ENCODE measurements at places on chromosomes 11 and 22.

GRCh38 chr11:61917334-61918109 lies at the start of gene RAB3IL1:
Gene RAB3IL1, minus strand, starts transcription at chr11:61917566. Its CDS starts 199 bp downstream, at chr11:61917367.
- DNase-seq, result no peak

DNA sequence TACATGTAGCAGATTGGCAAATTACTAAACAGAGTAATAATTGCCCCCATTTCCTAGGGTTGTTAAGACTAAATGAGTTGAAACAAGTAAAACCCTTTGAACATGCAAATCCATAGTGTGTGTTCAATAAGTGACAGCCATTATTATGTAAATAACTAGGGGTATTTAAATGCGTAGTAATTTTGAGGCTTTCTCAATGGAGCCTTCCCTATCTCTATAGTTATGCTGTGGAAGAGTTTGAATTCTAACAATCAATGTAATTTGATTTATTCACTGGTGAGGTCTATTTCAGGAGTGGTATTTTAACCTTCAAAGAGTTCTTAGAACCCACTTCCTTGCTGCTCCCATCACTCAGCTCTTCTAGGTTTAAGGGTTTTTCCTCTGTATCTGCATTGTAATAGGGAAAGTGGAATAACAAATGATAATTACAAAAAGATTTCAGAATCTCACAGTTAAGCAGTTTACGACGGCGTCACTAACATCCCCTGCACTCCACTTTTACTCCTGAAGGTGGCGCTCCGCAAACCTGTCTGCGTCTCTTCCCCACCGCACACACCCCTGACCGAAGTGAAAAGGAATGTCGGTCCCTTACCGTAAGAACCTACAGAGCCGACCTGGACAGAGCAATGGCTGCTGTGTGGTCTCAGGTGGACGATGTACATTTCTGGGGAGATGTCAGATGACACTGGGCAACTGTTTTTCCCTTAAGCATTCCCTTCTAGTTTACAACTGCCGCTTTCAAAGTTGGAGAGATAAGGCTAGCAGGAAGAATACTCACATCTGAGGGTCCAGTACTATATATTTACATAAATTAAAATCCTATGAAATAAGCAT lies 80.8 kb downstream of the ZC3H12C start:
- peak; percentile 37 for DNase-seq

DNA sequence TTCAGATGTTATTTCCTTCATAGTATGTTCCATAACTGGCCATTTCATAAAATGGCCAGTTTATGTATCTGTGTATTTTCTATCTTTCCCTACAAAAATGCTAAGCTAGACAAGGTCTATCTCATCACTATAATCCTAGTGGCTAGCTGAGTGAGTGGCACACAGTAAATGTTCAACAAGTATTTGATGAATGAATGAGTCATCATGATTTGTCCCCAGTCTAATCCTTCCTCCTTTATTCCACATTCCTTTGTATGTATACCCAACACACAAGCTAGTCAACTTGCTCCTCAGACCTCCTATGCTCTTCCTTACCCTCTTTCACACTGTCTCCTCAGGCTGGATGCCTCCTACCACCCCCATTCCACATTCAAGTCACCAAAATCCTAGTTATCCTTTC lies 12.5 kb downstream of the APLNR start:
- no peak for DNase-seq

DNA sequence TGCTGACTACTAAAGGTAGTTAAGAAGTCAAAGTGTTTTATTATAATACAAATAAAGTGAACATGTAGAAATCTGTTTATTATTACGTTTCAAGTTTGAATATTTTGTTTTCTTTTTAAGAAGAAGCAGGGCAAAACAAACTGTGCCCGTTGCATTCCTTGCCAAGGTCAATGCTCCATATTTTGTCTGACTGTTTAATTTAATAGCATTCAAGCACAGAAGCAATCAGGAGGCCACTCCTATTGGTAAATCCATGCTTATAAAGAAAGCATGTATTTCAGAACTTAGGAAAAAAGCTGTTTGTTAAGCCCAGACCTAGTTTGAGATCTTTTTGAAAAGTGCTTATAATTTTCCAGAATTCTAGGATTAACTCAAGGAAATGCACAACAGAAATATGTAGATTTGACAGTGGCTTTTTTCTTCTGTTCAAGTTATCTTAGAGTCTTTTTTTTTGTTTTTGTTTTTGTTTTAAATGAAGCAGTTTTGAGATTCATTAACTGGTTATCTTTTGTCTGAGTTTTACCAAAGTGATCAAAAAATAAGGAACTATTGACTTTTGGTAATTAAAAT lies 51.7 kb downstream of the ARHGAP42 start:
- no peak for DNase-seq

DNA sequence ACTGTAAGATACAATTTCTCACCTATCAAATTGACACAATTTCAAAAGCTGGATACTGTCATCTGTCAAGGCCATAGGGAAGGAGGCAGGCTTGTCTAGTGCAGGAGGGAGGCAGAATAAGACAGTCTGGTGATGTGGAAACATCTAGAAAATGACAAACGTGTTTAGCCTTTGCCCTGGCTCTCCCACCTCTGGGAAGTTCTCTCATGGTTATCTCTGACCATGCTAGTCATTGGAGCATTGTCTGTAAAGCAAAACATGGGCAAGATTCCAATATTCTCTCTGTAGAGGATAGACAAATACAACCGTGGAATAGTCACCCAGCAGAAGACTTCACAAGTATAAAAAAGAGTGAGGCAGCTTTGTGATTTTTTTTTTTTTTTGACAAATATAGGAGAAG lies 9.1 kb upstream of the SERHL2 start:
- DNase-seq, result no peak

- DNase-seq, result no peak
Measured at GRCh38 chr11:90803366-90803765, 580.5 kb upstream of the CHORDC1 start.

- DNase-seq, result no peak
Measured at GRCh38 chr11:22162756-22163155, 30.1 kb upstream of the ANO5 start.

DNA sequence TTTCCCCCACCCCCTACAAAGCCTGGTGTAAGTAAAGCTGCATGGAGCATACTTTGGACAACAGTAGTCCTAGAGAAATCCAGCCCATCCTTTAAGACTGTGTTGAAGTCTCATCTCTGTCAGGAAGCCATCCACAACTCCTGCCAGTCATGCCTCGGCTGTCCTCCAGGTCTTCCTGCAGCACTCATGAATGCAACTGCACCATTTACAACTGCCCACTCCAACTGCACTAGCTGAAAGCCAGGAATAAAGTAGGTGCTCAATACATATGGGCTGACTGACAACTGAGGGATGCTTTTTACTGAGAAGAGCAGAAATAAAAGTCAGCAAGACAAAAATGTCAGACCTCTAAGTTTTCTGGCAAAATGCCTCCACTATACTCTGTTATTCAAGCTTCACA lies 27.4 kb downstream of the IL18BP start:
- DNase-seq, result no peak

GRCh38 chr11:35689081-35689996 lies 26.8 kb downstream of the TRIM44 start:
- DNase-seq, result no peak

- no peak for DNase-seq
Measured at GRCh38 chr11:18706330-18707243, 8.0 kb downstream of the TMEM86A start.

GRCh38 chr22:44870021-44870420 lies 117.6 kb downstream of the ARHGAP8 start:
- DNase-seq, result no peak

DNA sequence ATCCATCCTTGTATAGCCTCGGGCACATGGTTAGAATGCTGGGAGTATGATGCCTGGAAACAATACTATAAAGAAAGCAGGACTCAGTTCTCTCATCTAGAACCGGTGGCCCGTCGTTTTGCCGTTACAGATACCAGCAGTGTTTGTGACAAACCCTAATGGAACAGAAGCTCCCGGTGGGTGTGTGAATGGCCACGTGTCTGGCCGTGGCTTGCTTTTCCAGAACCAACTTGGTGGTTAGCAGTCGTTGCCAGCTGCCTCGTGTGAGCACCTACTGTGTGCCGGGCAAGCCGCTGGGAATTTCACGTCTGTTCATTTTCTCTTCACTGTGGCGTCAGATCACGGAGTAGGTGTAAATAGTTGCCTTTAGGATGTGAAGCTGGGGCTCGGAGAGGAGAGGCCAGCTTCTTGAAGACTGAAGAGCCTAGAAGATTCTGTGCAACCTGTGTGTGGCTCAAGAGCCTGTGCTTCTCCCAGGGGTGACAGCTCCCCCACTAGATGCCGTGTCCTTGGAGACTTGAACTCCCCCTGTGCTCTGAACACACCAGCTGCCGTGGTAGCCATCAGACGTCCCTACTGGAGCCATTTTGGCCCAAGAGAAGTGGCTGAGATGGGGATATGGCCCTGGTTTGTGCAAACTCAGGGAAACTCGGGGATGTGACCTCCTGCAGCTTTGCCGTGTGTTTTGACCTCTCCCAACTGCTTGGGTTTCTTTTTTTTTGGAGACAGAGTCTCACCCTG lies 57.5 kb upstream of the PPARA start:
- no peak for DNase-seq

- DNase-seq, result no peak
Measured at GRCh38 chr22:19195796-19196731, 17.5 kb upstream of the SLC25A1 start.

DNA sequence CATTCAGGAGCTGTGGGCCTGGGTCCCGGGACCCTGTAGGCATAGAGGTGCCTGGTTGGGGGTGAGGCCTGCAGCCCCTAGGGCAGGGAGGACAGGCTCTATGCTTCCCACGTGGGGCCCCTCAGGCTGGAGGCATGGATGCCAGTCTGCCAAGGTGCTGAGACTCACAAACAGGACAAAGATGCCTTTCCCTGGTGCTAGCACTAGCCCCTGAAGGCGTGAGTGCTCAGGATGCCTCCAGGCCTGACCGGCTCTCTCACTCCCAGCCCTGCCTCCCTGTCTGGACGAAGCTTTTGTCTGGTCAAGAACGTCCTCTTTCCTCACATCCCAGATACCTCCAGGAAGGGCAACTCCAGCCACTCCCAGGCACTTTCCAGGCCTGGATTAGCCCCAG lies 2.1 kb downstream of the CDC42BPG start:
- no peak for DNase-seq

DNA sequence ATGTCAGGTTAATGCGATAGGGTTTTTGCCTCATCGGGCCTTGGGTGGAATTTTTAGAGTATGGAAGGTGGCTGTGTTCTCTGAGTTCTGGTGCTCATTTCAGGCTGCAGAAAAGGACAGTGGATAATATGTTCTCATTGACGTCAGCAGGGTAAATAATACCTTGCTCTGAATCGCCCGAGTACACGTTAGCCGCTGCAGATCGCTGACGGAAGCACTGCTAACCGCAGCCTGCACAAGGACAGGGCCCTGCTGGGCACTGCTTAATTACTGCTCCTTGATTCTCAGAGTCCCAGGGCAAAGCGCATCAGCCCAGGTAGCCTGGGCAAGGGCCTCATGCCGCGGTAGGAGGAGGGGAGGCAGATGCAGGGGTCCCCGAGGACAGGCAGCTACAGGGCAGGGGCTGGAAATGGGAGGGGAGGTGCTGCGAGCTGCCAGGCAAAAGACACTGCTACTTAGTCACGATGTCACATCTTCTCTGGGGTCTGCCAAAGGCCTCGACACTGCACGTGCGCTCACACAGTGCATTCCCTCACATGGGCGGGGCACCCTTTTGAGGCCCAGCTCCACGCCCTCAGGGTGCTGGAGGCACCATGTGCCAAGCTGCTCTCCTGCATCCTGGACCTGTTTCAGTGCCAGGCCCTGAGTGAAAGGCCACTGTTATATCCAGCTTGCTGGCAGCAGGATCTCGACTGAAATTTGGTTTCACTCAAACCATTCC lies 35.2 kb downstream of the PPP2R1B start:
- DNase-seq, result no peak

DNA sequence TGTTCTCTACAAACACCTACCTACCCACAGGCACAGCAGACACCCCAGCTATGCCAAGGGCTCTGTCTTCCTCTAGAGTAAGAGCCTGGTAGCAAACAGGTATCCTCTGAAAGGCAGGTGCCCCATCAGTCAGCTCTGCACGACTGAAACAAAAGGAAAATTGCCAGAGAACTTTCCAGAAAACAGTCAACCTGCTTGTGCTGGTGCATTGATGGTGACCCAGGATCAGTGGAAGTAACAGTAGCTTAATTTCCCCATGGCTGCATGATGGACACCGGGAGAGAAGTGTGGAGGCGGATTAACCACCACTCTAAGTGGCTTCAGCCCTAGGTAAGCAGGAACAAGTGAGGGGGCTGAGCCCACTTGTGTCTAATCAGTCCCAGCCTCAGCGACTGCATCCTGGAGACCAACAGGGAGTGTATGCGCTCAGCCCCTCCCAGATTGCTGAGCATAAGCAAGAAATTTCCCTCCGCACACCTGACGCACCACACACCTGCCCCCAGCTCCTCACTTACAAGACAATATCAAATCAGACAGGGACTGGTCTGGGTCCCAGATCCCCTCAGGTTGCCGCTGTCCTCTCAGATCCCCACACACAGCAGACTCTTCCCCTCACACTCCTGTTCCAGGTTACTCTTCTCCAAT lies 70.7 kb upstream of the IGLL5 start:
- no peak for DNase-seq

Measured in stimulated activated CD8-positive, alpha-beta memory T cell treated with anti-CD3 and anti-CD28 coated beads, Interleukin-2, amount 100 ng/mL, for 1 hour (primary cell).